ENCODE measurements at places on chromosomes 16 and 17.
A peak's percentile ranks its signal among the peaks of the same experiment; 100 is the strongest.

GRCh38 chr16:57257455-57258070 is 12.5 kb downstream of the ARL2BP start:
- DNase-seq, result no peak

DNA sequence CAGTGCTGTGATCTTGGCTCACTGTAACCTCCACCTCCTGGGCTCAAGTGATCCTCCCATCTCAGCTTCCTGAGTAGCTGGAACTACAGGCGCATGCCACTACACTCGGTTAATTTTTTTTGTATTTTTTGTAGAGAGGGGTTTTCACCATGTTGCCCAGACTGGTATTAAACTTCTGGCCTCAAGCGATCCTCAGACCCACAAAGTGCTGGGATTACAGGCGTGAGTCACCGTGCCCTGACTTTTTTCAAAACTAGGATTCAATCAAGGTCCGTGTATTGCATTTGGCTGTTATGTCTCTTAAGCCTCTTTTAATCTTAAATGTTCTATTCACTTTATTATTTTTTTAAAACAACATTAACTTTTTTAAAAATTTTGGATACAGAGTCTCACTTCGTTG is 4.3 kb upstream of the CCL22 start:
- DNase-seq, result no peak

- peak; percentile 85 for DNase-seq
Observed at GRCh38 chr16:67244387-67245185, 2.7 kb downstream of the FHOD1 start.

DNA sequence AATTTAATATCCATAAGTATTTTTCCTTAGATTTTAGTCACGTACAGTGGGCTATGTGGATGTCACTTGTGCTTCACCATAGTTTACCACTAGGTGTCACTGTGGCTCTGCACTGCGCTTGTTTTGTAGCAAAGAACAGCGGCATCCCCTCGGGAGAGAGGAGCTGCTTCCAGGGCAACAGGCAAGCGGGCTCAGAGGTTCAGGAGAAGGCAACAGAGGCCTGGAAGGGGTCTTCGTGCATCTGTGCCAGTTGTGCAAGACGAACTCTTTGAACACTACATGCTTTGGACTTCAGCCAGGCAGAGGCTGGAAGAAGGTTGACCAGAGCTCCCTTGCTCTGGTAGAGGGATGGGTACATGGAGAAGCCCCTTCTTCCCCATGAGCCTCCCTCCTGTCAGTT is 20.6 kb downstream of the CYB561 start:
- DNase-seq, result peak; percentile 61

DNA sequence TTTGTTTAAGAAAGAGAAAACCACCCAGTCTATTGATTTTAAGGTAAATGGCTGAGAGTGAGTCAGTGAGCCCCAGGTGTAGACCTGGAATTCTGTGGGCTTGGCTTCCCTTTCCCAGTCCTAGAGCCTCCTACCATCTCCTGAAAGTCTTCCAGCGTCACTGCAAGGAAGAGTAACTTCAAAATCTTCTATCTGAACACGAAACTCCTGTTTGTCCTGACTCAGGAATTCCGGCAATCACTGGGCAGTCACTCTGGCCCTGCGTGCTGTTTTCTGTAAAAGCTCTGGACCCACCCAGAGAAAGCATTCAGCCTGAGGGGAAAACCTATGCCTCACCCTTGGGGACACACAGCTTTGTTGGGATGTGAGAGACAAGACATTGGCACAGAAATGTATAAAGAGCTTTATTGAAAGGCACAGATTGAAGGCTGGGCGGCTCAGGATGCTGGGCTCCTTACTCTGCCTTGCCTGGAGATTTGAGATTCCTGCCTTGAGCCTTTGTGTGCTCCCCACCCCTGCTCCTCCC is 15.9 kb downstream of the MINK1 start:
- no peak for DNase-seq

DNA sequence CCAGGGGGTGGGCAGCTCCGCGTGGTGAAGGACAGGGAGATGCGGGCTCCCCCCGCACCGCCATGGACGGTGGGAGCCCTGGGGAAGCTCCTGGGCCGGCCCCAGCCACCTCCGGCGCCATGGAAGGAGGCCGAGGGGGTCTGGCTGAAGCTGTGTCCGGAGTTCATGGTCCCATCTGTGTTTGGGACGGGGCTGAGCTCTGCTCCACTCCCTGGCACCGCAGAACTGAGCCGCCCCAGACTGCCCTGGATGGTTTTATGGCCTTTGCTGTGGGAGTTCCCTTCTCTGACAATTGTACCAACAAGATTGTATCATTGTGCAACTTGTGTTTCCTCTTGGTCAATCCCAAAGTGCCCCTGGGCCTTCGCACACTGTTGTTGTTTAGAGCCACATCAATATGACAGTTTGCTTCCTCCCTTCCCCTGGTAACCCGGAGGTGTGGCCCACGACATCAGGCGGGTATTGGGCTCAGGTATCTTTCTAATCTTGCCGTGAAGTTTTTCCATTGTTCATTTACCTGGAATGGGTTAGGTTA is 942 bp downstream of the KRT23 start:
- DNase-seq, result no peak

DNA sequence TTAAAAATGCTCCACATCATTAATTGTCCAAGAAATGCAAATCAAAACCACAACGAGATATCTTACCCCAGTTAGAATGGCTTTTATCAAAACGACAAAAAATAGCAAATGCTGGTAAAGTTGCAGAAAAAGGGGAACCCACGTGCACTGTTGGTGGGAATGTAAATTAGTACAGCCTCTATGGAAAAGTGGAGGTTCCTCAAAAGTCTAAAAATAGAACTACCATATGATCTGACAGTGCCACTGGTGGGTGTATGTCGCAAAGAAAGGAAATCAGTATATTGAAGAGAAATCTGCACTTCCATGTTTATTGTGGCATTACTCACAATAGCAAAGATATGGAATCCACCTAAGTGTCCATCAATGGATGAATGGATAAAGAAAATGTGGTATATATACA is 38.2 kb upstream of the ZFHX3 start:
- DNase-seq, result no peak

- no peak for DNase-seq
Observed at GRCh38 chr16:12184419-12184917, 207.9 kb downstream of the SNX29 start.

DNA sequence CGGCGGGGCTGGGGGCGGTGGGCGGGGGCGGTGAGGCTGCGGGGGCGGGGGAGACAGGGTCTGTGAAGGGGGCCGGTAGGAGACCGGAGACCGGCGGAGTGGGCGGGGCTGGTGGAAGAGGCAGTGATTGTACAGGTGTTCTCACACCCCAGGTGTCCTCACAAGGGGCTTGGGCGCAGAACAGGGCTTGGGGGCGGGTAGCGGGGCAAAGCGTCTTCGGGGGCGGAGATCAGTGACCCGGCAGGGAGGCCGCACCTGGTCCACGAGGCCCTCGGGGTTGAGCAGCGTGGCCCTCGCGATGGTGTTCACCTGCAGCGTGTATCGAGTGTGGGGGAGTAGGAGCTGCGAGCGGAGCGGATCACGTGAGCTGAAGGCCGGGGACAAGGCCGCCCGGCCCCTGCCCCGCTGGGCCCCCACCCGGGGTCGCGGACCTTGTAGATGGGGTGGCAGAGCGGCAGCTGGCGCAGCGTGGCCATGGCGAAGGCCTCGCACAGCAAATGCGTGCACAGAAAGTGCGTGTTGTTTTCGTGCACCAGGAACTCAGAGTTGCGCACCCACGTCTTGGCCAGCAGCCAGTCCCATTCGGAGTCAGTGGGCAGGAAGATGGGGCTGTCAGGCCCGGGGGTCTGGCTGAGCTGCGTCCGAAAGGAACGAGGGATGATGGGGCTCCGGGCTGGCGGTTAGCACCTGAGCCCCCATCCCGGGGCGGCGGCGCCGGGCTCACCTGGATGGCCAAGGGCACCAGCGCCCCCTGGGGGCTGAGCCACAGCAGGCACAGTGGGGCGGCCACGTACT is 8.5 kb downstream of the ALOXE3 start:
- no peak for DNase-seq

DNA sequence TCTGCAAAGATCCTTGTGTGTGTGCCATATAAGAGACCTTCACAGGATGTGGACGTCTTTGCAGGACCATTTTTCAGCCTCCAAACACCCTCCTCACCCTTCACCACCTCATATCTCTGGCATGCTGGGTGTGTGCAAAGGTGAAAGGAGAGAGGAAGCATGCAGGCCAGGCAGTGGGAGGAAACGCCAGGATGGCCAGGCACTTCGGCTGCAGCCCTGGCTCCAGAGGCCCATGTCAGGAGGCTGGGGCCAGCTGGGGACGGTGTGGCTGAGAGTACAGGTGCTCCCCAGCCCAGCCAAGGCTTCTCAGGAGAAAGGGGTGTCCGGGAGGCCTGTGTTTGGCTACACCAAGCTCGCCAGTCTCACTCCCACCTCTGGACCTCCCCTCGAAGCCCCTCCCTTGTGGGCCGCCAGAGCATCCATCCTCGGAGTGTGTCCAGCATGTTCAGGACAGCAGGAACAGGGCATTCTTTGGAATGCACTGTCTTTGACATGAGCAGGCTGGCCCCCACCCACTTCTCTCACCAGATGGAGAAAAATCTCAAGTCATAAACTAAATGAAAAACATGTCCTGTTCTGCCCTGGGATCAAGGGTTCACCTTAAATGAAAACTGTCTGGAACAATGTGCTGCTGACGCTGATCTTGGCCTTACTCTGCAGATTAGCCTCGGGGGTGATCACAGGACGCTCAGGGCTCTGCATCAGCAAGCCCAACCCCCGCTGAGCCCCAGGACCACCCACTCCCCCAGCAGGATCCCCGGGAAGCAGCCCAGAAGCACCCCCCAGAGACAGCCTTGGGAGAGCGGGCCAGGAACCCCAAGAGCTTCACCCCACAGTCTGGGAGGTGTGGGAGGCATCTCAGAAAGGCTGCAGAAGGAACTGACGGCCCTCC is 15.9 kb downstream of the PEMT start:
- DNase-seq, result no peak

GRCh38 chr16:912322-912683 is 58.5 kb downstream of the LMF1 start:
- DNase-seq, result no peak

GRCh38 chr17:82305727-82306300 is 11.6 kb downstream of the CD7 start:
- no peak for DNase-seq

DNA sequence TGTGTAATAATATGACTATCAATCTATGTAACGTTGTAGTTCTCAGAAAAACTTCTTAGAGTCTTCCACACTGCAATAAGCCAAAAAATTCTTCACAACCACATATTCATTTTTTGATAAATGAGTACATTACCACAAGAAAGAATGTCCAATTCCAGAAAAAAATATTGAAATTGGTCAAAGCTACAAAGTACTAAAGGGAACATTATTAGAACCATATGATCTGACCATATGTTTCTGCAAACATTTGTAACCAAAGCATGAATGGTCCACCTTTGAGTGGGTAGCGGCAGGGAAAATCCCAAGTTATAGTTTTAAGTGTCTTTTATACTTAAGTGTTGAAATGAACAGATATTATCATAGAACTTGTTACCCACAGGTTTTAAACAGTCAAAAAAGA is 71.7 kb upstream of the NACA2 start:
- DNase-seq, result peak; percentile 0

DNA sequence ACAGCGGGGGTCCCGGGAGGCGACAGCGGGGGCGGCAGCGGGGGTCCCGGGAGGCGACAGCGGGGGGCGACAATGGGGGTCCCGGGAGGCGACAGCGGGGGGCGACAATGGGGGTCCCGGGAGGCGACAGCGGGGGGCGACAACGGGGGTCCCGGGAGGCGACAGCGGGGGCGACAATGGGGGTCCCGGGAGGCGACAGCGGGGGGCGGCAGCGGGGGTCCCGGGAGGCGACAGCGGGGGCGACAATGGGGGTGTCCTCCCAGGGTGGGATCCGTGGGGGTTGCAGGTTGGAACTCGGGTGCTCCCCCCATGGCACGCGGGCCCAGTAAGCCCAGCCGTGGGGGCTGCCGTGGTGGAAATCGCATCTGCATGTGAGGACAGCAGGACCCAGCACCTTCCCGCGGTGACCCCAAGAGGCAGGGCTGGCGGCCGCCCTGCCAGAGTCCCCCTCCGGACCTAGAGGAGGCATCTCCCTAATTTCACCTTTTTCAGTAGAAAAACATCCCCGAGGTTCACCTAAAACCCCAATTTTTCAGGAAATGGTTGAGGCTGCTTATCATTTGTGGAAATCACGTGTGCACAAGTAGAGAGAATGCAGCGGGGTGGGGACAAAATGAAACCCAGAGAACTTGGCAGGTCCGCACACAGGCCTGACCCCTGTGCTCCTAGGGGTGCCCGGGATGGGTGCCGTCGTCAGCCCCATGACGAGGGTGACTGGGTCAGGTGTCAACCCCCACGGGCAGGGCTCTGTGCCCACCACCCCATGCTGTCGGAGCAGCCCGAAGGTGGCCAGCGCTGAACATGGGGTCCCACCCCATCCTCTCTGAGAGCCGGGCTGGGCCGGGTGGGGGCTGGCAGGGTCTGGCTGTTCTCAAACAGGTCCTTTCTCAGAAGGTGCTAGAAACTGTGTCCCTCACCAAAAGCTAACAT is 10.5 kb upstream of the METRNL start:
- DNase-seq, result no peak

GRCh38 chr17:79739148-79740062 is 8.7 kb downstream of the ENPP7 start:
- DNase-seq, result no peak

DNA sequence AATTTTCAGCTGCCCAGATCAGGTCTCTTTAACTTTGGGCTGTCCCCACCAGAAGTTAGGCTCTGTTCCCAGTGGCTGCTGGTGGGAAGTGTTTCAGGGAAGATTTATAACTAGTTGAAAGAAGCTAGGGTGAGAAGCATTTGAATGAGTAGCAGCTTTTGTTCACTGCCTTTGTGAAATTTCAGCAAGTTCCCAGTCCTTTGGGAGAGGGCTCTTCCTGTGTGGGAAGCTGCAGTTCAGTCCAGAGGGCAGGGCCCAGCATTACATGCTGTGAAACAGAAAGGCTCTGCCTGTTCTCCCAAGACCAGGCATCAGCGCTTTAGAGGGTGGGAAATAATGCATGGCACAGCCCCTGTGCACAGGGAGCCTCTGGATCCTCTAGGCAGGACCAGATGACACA is 17.8 kb downstream of the PROCA1 start:
- no peak for DNase-seq

- no peak for DNase-seq
Observed at GRCh38 chr17:62666801-62667591, 39.5 kb downstream of the MRC2 start.

GRCh38 chr17:6713130-6713917 is at the start of gene SLC13A5:
Gene SLC13A5 (minus strand): TSS chr17:6713369. CDS start chr17:6713333, 36 bp downstream.
- DNase-seq, result no peak
